GOT3 (cell line): ENCODE measurements at places on chromosomes 2 and 18.

DNA sequence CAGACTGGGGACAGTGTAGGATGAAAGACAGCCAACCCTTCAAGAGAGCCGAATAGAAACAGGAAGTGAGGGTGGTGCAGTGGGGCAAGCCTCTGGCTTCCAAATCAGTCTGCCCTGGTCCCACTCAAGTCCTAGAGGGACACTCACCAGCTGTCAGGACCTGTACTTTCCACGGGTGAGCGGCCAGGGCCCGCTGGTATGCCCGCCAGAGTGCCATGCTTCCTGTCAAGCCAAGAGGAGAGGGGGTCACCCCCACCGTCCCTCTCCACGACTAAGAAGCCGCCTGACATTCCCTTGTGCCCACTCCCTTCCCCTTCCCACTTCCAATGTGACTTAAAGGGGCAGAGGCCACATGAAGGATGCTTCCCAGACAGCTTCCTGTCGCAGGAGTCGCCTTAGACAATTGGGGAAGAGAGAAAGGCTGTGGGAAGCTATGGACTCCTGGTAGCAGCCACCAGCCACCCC lies 564 bp downstream of the MPV17 start:
- no peak for DNase-seq

DNA sequence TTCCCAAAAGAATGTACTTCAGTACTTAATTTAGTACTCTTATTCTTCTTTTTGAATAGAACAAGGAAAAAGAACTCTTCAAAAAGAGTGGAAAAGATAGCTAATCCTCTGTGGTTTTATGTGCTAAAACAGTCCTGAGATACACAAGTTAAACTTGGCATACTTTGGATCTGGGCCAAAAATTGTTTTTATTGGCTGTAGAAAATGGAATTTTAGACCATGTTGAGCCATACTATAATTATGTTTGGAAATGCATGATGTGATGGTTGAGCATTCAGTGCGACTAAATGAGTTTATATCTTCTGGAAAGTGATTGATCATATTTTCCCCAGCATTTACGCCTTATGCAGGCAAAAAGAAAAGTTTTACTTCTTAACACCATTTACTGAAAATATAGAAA lies 18.0 kb upstream of the PDE1A start:
- no peak for DNase-seq

- DNase-seq: no peak
Measured at GRCh38 chr2:110979471-110980338, 141.0 kb upstream of the BCL2L11 start.

- no peak for DNase-seq
Measured at GRCh38 chr2:205967391-205968075, 118.4 kb downstream of the INO80D start.

DNA sequence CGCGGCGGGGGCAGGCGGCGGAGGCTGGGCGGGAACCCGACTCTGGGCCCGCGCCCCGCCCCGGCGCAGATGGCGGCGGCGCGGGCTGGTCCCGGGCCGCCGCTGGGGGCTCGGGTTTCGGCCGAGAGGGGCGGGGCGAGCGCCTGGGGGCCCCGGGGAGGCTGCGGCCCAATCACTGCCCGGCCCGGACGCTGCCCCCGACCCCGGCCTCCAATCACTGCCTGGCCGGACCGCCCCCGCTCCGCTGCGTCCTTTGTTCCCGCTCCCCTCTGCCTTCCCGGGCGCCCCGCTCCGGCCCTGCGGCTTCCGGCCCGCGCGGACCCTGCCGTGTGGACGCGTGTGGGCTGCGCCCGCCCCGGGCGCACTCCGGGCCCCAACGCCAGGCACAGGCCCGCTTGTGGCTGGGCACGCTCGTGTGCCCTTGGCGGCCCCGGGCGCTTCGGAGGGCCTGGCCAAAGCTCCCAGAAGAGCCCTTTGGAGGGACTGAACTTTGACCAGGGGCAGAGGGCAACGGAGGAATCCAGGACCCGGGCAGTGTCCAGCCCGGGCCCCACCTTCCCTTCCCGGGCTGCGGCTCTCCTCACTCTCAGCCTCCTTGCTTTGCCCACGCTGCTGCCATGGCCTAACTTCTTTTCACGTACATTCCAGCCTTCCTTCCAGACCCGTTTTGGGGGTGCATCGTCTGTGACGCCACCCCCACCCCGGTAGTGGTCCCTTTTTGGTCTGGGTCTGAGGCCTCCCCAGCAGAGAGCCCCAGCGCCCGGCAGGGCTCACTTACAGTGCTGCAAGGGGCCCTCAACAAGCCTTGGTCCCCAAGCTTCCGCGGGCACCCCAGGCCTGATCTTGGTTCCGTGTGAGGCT lies 27.1 kb upstream of the PTMA start:
- DNase-seq: peak; percentile 35

DNA sequence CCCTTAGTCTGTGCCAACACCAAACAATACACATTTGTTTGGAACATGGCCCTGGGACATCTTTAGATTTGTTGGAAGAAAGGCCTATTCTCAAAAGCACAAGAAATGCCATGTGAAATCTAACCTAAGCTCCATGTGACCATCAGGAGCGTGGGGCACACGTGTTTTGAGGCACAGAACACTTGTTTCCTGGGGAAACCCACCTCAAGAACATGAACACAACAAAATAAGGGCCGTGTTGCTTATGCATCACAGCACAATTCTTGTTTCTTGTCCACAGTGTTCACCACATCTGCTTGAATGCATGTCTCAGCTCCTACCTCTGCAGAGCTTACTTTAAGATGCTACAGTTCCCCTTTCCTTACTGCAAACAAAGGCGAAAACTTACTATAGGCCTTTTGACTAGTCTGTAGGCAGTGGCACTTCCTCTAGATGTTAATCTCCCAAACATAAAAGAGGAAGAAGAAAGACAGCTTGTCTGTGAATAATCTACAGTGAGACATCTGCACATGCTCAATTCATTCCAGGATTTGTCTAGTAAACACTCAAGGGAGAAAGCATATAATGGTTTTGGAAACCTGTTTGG lies 165.0 kb downstream of the ANKRD44 start:
- DNase-seq: no peak

GRCh38 chr2:237539681-237540080 lies 26.7 kb upstream of the PRLH start:
- DNase-seq: no peak

- no peak for DNase-seq
Measured at GRCh38 chr2:24174851-24175277, at the start of gene FAM228A. TSS of gene FAM228A (plus strand) at chr2:24175053. CDS start at chr2:24175481, 428 bp downstream.

DNA sequence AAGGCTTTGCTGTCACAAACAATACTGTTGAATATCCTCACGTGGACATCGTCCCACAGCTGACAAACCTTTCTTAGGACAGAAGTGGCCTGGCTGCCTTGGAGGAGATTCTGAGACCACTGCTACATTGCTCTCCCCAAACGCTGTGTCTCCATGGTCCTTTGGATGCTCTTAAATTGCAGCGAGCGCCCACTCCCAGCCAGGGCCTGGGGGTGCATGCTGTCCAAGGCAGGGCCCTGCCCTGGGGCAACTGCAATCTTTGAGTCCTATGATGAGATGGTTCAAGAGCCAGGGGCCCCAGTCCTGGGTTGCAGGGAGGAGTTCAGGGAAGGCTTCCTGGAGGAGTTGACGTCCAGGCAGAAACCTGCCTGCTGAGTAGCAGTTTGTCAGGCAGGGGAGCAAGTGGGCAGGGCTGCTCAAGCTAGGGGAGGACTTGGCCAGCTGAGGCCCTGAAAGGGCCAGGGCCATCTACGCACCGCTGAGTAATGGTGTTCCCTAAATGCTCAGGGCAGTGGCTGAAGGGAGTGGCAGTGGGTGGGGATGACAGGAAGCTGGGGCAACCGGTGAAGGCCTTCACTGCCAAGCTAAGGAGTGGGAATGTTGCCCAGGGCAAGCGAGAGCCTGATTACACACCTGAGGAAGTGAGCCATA lies 10.8 kb upstream of the SDC1 start:
- DNase-seq: no peak

DNA sequence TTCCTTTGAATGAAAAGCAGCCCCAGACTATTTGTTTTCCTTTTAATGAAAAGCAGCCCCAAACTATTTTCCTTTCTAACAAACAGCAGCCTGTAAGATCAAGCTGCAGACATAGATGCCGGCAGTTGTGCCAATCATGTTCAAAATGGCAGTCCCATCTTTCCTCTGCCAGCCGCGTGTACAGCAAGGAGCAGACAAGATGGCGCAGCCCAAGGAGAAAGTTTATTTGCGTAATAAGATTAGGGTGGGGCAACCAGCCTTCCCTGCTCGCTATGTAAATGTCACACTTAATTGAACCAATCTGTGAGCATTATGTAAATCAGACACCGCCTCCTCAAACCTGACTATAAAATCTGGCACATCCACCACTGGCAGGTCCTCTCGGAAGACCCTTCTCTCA lies 226.0 kb downstream of the TGIF1 start:
- no peak for DNase-seq

- no peak for DNase-seq
Measured at GRCh38 chr2:46390036-46390435, 89.3 kb upstream of the TMEM247 start.

DNA sequence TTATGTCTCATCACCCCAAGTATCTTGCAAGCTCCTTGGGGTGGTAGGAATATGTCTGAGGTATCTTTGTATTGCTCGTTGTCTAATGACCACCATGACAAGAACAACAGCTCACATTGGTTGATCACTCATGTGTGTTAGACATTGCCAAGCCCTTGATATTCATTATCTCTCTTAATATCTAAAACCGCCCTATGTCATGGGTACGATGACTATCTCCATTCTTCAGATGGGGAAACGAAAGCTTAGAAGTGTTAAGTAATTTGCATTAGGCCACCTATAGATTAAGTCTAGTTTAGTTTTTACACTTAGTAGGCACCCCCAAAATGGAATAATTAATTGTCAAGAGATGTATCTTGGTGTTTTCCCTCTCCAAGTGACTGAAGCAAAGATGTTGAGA lies 57.0 kb downstream of the ICOS start:
- no peak for DNase-seq

GRCh38 chr2:39455826-39456225 lies 18.7 kb upstream of the MAP4K3 start:
- no peak for DNase-seq

- no peak for DNase-seq
Measured at GRCh38 chr2:208256192-208256782, 1.4 kb upstream of the IDH1 start.

DNA sequence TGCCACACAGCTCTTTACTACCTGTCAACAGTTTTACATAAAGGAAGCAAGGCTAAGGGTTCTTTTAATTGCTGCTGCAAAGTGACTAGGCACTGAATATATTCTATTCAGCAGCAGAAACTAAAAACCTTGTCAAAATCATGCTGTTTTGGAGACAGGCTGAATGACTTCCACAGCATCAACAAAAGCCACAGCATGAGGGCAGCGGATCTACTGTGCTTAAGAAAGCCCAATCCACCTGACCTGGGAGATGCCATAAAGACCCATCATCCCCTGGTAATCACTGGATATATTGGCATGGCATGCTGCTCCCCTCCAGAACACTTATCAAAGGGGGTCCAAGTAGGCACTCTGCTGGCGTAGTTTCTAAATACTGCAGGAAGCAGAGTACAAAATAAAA lies 715.1 kb upstream of the SLC8A1 start:
- no peak for DNase-seq

DNA sequence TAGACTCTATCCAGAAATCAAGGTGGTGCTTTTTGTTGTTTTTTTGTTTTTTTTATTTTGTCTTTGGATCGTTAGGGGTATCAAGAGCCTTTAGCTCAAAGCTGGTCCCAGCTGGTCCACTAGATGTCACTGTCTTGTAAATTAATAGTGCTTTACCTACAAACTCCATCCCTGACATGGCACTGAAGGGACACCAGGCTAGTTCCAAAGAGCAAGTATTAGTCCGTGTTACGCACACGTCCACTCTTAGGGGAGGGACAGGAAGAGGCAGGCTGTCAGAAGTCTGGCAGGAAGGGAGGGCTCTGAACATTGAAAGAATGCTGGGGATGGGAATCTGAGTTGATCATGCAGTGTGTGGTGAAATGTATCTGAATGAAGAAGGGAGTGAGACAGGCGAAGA lies 85.9 kb upstream of the CCBE1 start:
- no peak for DNase-seq

- DNase-seq: no peak
Measured at GRCh38 chr2:72113847-72114692, 33.6 kb downstream of the CYP26B1 start.

GRCh38 chr18:13290856-13291271 lies 72.3 kb downstream of the LDLRAD4 start:
- no peak for DNase-seq

DNA sequence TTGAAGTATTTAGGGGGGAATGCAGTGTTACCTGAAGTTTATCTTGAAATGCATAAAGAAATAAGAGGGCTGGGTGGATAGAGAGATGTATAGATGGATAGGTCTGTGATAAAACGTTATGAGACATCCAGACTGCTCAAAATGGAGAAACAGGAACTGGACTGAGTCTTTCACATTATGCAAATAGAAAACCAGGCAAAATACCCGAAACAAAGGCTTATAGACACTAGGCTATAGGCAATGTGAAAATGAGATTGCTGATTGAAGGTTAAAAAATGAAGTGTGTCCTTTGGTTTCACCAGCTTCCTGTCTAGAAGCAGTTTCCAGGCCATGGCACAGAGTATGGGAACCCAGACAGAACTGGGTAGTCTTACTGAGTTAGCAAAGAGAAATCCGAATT lies 24.9 kb upstream of the SLC3A1 start:
- no peak for DNase-seq

DNA sequence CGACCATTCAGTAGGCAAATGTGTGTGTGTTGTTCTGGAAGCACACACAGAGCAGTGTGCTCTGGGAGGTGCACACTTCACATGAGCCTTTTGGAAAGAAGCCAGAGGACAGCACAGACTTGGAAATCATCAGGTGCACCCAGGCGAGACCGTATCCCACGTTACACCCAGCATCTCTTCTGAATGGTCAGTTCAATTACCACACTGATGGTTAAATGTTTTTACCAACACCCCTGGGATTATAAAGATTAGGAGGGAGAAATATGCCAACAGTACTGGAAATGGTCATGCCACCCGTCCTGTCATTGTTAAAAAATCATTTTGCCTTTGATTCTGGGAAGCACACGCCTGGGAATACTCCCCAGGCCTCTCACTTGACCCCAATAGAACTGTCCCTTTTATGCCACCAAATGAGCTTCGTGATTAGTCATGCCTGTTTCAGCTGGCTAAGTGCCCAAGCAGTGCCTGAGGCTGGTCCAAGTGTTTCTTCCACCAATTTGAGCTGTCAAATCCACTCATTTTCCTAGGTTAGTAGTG lies 183.7 kb downstream of the NRP2 start:
- DNase-seq: no peak

- DNase-seq: no peak
Measured at GRCh38 chr2:66170744-66171330, 264.1 kb upstream of the MEIS1 start.

GRCh38 chr2:40367652-40368051 lies 84.2 kb downstream of the SLC8A1 start:
- no peak for DNase-seq

- no peak for DNase-seq
Measured at GRCh38 chr18:40048886-40049650, 1906.0 kb upstream of the PIK3C3 start.

GRCh38 chr2:29042561-29043075 lies 31.7 kb downstream of the PCARE start:
- DNase-seq: no peak

- no peak for DNase-seq
Measured at GRCh38 chr2:219551441-219552381, 7.9 kb downstream of the TMEM198 start.

GRCh38 chr18:26215247-26215970 lies 10.8 kb upstream of the TAF4B start:
- DNase-seq: no peak

- no peak for DNase-seq
Measured at GRCh38 chr18:1875219-1875618, 696.1 kb downstream of the METTL4 start.
